ENCODE measurements at places on chromosomes 3 and 15.

DNA sequence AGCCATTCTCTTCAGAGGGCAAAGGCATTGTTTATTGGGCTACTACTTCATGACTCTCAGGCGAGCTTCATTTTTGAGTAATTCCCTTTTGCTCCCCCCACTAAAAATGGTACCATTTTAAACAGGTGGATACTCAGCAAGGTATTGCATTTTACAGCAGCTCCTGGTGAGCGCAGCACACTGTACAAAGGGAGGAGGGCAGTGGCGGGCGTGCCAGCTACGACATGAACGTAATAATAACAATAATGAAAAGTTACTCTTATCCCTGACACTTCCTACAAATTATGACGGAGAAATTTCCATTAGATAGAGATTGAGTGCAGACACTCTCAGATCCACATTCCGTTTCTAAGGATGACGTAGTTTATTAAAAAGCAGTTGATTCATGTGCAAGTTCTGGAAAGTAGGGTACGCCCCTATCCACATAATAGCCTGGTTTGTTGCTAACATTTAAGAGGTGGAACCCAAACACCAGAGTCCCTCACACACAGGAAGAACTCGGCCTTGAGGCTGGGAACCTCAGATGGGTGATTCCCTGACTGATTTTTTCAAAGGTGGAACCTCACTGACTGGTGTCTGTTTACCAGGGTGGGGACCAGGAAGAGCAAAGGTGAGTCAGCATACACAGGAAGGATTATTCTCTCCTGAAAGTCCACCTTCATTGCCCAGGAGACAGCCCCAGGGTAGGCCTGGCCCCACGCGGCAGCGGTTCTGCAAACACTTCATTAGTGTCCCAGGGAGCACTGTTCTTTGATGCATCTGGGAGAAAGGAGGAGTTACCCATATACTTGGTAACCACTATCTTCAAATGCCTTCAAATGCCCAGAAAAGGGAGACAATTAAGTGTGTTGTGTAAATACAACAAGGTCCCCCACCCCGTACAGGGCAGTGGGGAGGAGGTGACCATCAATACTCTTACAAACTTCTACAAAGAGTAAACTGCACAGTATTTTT is 69.9 kb downstream of the LDHAL6B start:
- no peak for DNase-seq

GRCh38 chr3:111534701-111535100 is 7.3 kb upstream of the CD96 start:
- DNase-seq: no peak

GRCh38 chr15:63212050-63213004 is 22.9 kb downstream of the RAB8B start:
- no peak for DNase-seq

GRCh38 chr15:72873379-72874233 is 90.0 kb upstream of the ADPGK start:
- DNase-seq: no peak

- no peak for DNase-seq
These were observed 1.0 kb downstream of the ACAN start for GRCh38 chr15:88804257-88804656.

- no peak for DNase-seq
These were observed 71.8 kb upstream of the GCNT3 start for GRCh38 chr15:59539799-59540198.

- no peak for DNase-seq
These were observed 5.3 kb downstream of the P2RY12 start for GRCh38 chr3:151379083-151379734.

GRCh38 chr3:64222501-64223111 is 2.7 kb downstream of the PRICKLE2 start:
- DNase-seq: no peak

DNA sequence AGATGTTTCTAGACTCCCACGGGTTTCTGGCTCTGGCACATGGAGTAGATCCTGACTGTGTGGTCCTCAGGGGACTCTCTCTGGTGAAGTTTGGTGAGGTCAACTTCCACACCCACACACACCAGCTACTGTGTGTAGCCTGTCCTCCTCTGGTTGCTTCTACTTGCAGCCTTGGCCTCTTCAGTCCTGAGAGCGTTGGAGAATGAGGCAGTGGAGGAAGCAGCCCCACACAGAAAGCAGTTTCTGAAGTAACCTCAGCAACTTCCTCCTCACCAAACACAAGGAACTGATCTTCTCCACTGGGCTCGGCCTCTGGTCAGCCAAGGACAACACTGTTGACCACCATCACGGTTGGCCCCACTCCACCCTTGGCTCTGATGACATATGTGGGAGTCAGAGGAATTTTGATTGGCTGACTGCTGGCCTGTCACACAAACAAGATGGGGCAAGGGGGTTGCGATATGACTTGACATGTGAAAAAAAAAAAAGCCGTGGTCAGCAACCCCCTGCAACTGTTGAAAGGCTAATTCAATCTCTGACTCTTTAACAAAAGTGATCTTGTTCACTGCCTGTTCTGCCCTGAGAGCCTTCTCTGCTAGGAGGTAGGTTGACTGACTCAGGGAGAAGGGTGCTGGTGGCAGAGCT is 19.6 kb downstream of the CD86 start:
- DNase-seq: no peak

DNA sequence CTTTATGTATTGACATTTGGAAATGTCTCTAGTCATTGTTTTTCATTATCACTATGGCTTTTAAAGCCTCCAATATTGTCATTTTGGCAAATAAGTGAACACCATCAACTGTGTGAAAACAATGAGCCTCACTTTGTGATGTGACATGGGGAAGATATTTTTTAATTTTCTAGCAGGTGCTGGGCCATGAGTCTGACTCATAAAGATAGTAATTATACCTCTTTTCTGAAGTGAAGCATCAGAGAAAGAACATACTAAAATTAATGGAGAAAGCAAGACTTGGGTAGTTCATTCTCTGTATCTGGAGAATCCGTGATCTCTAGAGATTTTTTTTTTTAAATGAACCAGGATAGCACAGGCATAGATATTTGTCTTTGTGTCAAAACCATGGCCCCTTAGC is 100.8 kb downstream of the CCNL1 start:
- no peak for DNase-seq

GRCh38 chr15:69881302-69881670 is 216.4 kb downstream of the TLE3 start:
- no peak for DNase-seq

GRCh38 chr15:76274821-76275220 is 36.4 kb downstream of the ETFA start:
- DNase-seq: no peak

GRCh38 chr3:130515755-130516154 is 1.2 kb upstream of the COL6A6 start:
- no peak for DNase-seq

GRCh38 chr3:21435871-21436270 is 315.1 kb downstream of the ZNF385D start:
- DNase-seq: peak; percentile 16

DNA sequence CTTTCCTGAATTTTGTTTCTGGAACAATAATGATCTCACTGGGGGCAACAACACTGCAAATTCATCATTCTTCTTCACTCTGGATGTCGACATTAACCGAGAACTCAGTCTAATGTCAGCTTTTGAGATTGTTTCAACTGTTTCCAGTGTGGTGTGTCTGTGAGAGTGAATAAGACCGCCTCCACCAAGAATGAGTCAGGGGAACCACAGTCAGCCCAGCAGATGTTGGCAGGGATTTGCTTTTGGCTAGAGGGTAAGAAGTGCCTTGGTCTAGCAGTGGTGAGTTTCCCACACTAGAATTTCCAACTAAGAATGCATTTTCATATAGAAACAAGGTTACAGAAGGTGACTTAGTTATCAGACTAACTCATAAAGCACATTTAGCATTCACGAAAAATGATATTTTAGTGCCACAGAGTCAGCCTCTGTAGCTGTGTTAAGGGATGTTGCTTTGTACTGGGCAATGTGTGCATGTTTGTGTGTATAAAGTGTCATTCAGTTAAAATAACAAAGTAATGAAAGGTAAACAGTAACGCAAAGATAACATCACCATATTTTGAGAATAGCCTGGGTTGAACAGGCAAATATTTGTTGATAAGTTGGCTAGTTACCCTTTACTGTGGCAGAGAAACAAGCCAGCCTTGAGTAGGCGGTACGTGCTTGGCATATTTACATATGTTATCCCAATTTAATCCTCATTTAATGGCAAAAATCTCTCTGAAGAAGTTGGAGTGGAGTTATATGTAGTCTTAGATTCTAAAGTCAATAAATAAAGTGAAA is 33.8 kb downstream of the DRD3 start:
- DNase-seq: no peak

DNA sequence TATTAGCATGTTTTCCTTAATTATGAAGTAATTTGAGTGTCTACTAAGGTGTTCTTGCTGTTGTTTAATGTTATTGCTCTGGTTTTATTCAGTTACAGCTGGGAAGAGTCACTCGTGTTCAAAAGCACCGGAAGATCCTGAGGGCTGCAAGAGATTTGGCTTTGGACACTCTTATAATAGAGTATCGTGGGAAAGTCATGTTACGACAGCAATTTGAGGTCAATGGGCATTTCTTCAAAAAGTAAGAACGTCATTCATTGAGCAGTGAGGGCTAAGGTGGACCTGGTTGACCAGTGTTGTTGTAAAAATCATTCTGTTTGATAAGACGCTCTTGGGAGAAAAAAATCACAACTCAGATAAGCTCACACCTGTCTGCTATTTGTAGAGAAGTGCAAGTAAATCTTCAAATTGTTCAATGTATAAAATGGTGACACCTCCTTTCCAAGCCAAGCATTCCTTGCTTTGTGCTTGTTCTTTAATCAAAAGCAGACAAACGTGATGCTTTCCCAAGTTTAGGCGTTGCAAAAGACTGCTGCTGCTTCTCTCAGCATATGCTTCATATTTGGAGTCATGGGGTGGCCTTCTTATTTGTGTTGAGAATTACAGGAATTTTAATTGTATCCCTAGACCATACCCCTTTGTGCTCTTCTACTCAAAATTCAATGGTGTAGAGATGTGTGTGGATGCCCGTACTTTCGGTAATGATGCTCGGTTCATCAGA is 44.2 kb downstream of the SETD5 start:
- DNase-seq: no peak

GRCh38 chr15:71532994-71533393 is 277.4 kb upstream of the NR2E3 start:
- no peak for DNase-seq

Measured in left renal cortex interstitium (tissue), 4 donors.